ENCODE measurements at places on chromosomes 12 and 14. TPM values are rescaled to one million over a fixed set of nuclear protein-coding genes. Genes with fewer than 3 reads are reported as not detected.

DNA sequence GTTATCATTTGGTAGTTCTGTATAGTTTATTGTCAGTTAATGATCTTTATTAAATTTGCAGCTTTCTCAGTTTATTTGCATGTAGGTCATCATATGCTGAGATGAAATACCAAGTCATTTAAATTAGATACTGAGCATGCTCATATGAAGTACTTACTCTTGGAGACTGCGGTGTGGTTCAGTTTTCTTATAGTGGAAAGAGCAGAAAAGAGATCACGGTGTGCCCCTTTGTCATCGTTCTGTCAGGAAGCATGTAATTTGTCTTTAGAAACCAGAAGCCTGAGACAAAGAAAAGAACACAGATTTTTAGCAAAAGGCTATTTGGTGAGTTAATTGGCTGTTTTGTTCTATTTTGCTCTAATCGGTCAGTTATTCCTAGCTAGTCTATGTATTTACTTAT, 75.6 kb downstream of the PLEKHA5 start:
- H3K36me3 ChIP-seq, result no peaks in the 10 kb centered on the region
- H3K27me3 ChIP-seq, result no peaks in the 10 kb centered on the region
- H3K4me3 ChIP-seq, result no peak overlapping the region

- H3K4me3 ChIP-seq, result no peak overlapping the region
- H3K27me3 ChIP-seq, result no peaks in the 10 kb centered on the region
- H3K36me3 ChIP-seq, result no peaks in the 10 kb centered on the region
- no peak for DNase-seq
- peaks cover 16% of the 10 kb centered on the region for H3K4me1 ChIP-seq
- no peak overlapping the region for H3K27ac ChIP-seq
These were observed 31.1 kb upstream of the MAP1LC3B2 start for GRCh38 chr12:116528065-116528464.

GRCh38 chr12:25852792-25853191, 105.7 kb upstream of the RASSF8 start:
- H3K27me3 ChIP-seq, result no peaks in the 10 kb centered on the region
- H3K4me1 ChIP-seq, result no peaks in the 10 kb centered on the region
- no peak for DNase-seq

DNA sequence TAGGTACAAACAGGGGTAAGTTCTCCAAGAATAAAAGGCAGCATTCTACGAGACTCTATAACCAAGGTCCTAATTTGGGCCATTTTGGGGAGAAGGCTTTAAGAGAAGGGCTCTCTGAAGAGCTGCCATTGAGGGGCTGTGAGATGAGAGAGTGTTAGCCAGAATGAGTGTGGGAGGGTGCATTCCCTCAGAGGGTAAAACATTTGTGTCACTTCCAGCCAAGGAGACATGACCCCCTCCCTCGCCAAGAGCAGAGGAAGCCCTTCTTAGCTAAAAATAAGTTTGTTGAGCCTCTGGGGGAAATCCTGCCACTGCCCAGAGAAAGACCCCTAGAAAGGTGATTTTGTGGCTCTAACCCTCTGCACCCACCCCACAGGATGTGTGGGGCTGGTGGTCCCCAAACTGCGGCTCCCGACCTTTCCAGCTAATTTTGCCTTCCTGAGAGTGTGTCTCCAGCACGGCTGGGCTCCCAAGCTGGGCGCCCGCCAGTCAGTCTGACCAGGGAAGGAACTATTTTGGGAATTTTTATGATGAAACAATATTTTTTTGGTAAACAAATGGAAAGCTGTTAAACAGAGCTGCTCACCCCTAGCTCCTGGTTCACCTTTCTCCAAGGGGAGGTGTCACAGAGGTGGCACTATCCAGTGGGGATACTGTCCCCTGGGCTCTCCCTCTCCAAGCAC, 65.9 kb upstream of the JDP2 start:
- peaks cover 13% of the 10 kb centered on the region for H3K27me3 ChIP-seq
- no peaks in the 10 kb centered on the region for H3K4me1 ChIP-seq
- no peaks in the 10 kb centered on the region for H3K36me3 ChIP-seq
- no peak for DNase-seq

DNA sequence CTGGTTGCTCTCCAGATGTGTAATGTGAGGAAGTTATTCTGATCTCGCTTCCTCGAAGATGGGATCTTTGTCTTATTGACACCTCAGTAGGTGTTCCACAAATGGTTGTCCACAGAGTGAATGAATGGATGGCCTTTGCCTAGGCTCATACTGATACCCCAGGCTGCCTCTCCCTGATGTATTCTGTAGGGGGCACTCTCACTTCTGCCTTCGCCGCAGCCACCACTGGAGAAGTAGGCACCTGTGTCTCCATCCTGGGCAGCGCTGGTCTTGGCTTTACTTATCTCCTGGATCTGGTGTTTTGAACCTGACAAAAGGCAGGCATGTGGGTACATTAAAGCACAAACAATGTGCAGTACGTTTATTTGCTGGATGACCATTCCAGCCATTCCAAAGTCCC, 82.1 kb downstream of the ZFP36L1 start:
- no peak overlapping the region for H3K4me3 ChIP-seq
- peaks cover 16% of the 10 kb centered on the region for H3K4me1 ChIP-seq
- no peaks in the 10 kb centered on the region for H3K27me3 ChIP-seq
- DNase-seq, result no peak

DNA sequence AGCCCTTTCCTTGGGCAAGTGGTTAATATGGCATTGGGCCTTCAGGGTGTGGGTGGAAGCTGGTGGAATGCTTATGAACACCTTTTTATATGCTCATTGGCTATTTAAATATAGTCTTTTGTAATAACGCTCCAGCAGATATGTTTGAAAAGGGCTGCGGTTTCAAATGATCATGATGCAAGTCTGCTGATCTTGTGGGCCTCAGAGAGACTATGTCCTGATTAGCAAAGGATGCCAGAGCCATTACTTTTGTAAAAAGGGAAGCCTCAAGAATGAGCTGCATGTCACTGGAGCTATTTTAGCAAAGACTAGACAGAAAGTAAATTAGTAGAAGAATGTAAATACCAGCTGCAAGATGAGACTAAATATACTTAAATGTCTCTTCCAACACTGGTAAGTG, 200.5 kb downstream of the GXYLT1 start:
- H3K36me3 ChIP-seq, result no peaks in the 10 kb centered on the region
- no peaks in the 10 kb centered on the region for H3K4me1 ChIP-seq
- no peak for DNase-seq
- no peak overlapping the region for H3K27ac ChIP-seq
- no peak overlapping the region for H3K4me3 ChIP-seq

DNA sequence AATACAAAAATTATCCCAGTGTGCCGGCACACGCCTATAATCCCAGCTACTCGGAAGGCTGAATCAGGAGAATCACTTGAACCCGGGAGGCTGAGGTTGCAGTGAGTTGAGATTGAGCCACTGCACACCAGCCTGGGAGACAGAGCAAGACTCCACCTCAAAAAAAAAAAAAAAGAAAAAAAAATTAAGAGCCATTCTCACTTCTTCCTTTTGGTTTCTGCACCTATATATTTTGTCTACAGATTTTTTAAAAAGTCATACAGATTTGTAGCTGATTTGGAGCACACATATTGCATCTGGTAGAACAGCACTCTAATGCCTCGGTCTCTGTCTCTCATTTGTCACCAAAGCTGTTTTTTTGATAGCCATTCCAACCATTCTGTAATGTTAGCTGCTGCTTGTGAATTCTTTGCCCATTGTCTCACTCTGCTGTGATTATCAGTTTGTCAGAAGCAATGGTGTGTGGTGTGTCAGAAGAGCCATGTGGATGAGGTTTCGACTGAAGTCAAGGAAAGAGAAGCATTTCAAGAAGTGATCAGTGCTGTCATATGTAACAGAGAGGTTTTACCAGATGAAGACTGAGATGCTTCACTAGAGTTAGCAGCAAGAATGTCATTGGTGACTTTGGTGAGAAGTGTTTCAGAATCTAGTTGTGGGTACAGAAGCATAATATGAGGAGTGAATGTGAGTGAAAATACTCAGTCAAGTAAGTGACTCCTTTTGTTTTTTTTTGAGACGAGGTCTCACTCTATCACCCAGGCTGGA, 8.7 kb upstream of the KTN1 start:
- H3K27me3 ChIP-seq, result no peaks in the 10 kb centered on the region
- H3K4me1 ChIP-seq, result no peaks in the 10 kb centered on the region
- H3K4me3 ChIP-seq, result no peak overlapping the region
- no peak for DNase-seq
- no peak overlapping the region for H3K27ac ChIP-seq

- no peaks in the 10 kb centered on the region for H3K4me1 ChIP-seq
- no peak overlapping the region for H3K27ac ChIP-seq
- no peak overlapping the region for H3K4me3 ChIP-seq
- no peak for DNase-seq
- H3K27me3 ChIP-seq, result no peaks in the 10 kb centered on the region
These were observed 61.2 kb downstream of the BEGAIN start for GRCh38 chr14:100526057-100526456.

DNA sequence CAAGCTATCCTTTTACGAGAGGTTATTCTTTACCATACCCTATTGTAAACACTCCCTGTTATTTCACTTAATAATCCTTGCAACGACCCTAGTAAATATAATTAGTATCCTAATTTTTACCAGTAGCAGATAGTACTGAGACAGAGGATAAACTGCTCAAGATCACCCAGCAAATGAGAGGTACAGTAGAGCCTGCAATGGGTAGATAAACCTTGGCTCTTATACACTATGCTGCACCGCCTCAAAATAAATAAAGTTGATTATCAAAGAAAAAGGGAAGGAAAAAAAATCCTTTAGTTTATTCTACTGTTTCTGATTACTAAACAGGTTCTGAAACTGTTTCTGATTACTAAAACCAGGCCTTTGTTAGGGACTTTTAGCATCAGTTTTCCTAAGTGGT, 22.5 kb downstream of the YBX3 start:
- no peak overlapping the region for H3K27ac ChIP-seq
- no peaks in the 10 kb centered on the region for H3K27me3 ChIP-seq
- DNase-seq, result no peak
- no peaks in the 10 kb centered on the region for H3K4me1 ChIP-seq
- H3K36me3 ChIP-seq, result peaks cover 50% of the 10 kb centered on the region

- H3K27me3 ChIP-seq, result no peaks in the 10 kb centered on the region
- no peak overlapping the region for H3K4me3 ChIP-seq
- no peaks in the 10 kb centered on the region for H3K36me3 ChIP-seq
- no peak overlapping the region for H3K27ac ChIP-seq
These were observed 322.4 kb downstream of the PDZRN4 start for GRCh38 chr12:41510470-41510869.

- H3K4me3 ChIP-seq, result no peak overlapping the region
- no peak overlapping the region for H3K27ac ChIP-seq
- H3K4me1 ChIP-seq, result no peaks in the 10 kb centered on the region
- no peaks in the 10 kb centered on the region for H3K27me3 ChIP-seq
These were observed 157.1 kb upstream of the PZP start for GRCh38 chr12:9365296-9365695.

PNP gene
- 215 TPM for polyA plus RNA-seq

RNASE7 gene
- polyA plus RNA-seq, result 0.09 TPM

BICDL1 gene
- polyA plus RNA-seq, result 14.9 TPM

TPI1 gene
- 564 TPM for polyA plus RNA-seq

LPAR5 gene
- polyA plus RNA-seq, result 21.4 TPM

CLEC1B gene
- polyA plus RNA-seq, result 0.19 TPM

Measured in large intestine (tissue), 12 donors.